ENCODE measurements at places on chromosomes 3 and 15. TPM values are rescaled to one million over a fixed set of nuclear protein-coding genes. Genes with fewer than 3 reads are reported as not detected.

- DNase-seq, result no peak
These were observed 221.9 kb upstream of the LYSMD4 start for GRCh38 chr15:99955181-99955525.

GRCh38 chr3:197366301-197367044, 68.1 kb upstream of the DLG1 start:
- DNase-seq, result no peak

GRCh38 chr15:65222891-65223290, 11.6 kb upstream of the CILP start:
- DNase-seq, result no peak

GRCh38 chr15:63049783-63050371, 7.3 kb downstream of the TPM1 start:
- DNase-seq, result no peak

- no peak for DNase-seq
These were observed 173.0 kb upstream of the AZI2 start for GRCh38 chr3:28521663-28522062.

DNA sequence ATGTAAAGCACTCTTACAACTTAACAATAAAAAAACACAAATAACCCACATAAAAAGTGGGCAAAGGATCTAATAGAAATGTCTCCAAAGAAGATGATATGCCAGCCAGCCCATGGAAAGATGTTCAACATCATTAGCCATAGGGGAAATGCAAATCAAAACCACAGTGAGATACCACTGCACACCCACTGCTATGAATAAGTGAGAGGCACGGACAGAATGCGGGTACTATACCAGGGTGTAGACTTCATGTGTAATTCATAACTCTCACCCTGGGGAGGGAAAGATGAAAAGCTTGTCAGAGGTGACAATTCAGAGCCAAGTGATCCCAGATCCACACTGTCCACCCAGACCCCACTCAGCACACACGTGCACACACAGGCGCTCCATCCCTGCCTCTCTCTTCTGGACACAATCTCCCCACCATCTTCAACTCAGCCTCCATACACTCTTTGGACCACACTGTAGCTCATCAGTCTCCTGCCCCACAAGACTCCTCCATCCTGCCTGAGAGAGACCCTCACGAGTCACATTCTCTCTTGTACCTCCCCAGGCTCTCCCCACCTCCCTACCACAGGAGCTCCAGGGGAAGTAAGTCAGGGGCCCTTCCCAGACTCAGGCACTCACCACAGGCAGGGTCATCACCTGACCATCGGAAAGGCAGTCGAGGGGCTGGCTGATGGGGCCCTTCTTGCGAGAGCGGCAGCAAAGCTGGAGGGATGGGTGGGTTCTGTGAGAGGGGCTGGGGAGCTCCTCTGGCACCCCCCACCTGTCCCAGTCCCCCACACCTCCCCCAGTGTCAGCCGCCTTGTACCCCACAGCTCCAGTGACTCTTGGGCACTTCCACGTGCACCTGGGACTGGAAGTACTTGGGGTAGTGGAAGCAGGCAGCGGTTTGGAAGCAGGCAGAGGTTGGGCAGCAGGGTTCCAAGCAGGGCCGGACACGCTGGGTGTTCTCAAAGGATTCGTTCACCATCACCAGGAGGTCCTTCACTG, 21.3 kb downstream of the PLA2G4E start:
- no peak for DNase-seq

- peak; percentile 14 for DNase-seq
These were observed 9.2 kb upstream of the RBSN start for GRCh38 chr3:15108082-15108545.

GRCh38 chr3:194468086-194468485, 18.7 kb downstream of the ATP13A3 start:
- no peak for DNase-seq

The EPHB1 gene
- total RNA-seq, result 1.9 TPM

The ROBO2 gene
- 8.9 TPM for total RNA-seq

The CCDC39 gene
- total RNA-seq, result not detected

The NANOGP8 gene
- not detected for total RNA-seq

The IL17RB gene
- 2.7 TPM for total RNA-seq

The DZIP1L gene
- total RNA-seq, result 8.9 TPM

The CCDC9B gene
- total RNA-seq, result 35.3 TPM

Measured in Caki2 (cell line).